ENCODE measurements at places on chromosomes 13 and 19.

- DNase-seq: no peak
These were observed 66.0 kb upstream of the TPP2 start for GRCh38 chr13:102530751-102531150.

DNA sequence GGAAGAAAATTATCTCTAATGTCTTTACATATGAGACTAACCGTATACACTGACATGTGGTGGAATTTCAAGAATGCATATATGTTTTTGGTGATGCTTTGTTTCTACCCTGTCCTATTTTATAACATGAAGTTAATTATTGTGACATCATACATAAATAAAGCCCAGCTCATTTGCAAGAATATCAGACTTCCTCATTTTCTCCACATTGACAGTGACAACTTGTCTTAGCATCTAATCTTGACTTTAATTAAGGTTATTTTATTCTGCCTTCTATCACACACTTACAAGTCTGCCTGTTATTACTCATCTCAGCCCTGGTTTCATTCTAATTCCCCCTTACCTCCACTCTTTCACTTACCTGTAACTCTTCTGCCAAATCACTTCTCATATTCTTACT lies 140.6 kb upstream of the STARD13 start:
- DNase-seq: no peak

- DNase-seq: no peak
These were observed 370.6 kb downstream of the DIAPH3 start for GRCh38 chr13:59793107-59793506.

DNA sequence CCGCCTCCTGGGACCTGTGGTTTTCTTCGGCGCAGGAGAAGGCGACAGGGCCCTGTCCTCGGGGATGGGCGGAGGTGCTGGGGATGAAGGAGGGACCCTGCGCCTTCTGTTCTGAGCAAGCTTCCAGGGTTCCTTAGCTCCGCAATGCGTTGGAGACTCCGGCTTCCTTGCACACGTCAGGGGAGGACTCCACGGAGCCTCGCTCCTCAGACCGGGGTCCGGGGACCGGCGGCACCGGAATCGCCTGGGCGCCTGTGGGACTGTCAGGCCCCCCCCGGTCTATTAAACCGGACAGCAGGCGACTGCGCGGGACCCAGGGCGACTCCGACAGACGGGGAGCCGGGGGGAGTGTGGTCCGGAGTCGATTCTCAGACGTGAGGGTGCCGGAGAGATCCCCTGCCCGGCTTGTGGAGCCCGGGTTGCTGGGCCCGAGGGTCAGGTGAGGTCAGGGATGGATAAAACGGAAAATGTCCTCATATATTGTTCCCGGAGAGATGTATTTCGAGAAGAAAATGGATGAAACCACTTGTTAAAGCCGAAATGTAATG lies 227.4 kb downstream of the TEX29 start:
- DNase-seq: no peak

GRCh38 chr13:40983259-40983658 lies 35.9 kb downstream of the ELF1 start:
- no peak for DNase-seq

- DNase-seq: no peak
These were observed 6.5 kb downstream of the FLT3 start for GRCh38 chr13:28093881-28094280.

DNA sequence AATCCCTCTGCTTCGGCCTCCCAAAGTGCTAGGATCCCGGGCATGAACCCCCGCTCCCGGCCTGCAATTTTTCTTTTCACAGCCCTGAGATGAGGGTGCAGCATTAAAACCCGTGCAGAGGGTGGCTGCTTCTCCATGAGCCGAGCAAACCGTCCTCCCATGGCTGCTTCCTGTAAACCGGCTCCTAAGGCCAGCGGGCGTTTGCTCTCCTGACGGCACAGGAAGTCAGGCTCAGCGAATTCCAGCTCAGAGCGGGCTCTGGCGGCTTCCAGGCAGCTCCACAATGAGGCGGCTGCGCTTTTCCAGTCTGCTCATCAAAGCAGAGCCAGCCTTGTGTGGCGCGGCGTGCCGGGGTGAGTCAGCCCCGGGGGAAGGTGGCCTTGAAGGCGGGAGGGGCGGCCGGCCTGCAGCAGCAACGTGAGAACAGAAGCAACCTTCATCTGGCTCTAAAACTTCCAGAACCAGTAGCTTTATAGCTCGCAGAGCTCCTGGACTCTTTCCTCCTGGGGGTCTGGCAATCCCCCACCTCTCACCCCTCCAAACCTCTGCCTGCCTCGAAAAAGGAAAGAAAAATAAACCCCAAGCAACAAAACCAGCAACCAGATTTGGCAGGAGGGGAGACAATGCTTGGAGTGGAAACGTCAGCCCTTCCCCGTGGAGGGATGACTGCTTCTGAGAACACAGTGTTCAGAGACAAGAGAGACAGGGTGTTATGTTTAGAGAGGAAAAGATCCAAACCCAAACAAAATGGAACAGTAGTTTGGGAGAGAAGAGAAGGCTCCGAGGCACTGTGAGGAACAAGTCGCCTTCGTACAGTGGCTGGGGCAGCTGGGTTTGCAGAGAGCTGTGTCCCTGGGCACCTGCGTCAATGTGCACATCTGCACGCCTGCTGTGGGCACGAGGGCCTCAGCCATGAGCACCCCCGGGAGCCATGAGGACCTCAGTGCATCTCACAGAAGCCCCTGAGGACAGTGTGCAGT lies 67.8 kb downstream of the GADD45B start:
- DNase-seq: peak; percentile 3

- DNase-seq: no peak
These were observed 9.6 kb upstream of the ADGRE1 start for GRCh38 chr19:6877766-6878165.

- no peak for DNase-seq
These were observed 27.1 kb downstream of the POU4F1 start for GRCh38 chr13:78576261-78576660.

DNA sequence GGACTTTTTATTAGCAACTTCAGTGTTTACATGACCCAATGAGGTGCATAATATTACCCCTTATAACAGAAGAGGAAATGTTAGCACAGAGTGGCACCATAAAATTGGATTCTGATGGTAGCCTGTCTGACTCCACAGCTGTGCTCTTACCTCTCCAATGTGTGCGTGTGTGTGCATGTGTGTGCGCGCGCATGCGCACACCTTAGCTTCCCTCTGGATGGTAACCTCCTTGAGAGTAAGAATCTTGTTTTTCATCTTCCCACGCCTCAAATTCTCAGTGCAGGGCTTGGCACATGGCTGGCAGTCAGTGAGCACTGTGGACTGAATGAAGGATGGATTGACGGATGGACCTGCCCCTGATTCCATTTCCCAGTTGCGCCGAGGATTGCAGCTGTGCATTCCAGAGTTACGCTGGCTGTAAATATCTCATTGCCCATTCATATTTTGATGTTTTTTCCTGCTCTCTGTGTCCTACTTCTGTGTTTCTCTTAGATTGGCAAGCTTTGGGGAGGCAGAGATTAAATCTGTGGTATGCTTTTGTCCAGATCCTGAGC lies 99.2 kb upstream of the WASF3 start:
- DNase-seq: no peak

DNA sequence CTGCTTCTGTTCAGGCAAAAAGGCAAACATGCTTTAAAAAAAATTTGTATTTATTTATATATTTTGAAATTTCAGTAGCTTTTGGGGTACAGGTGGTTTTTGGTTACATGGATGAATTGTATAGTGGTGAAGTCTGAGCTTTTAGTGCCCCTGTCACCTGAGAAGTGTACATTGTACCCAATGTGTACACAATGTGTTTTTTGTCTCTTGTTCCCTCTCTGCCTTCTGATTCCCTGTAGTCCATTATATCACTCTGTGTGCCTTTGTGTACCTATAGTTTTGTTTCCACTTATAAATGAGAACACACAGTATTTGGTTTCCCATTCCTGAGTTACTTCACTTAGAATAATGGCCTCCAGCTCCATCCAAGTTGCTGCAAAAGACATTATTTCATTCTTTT lies 77.4 kb downstream of the PDS5B start:
- DNase-seq: no peak

GRCh38 chr13:41388143-41388881 lies 69.0 kb upstream of the RGCC start:
- DNase-seq: no peak

- no peak for DNase-seq
These were observed 58.4 kb downstream of the RASA3 start for GRCh38 chr13:114073881-114074612.

- no peak for DNase-seq
These were observed 3.5 kb downstream of the ARID3A start for GRCh38 chr19:929203-929890.

DNA sequence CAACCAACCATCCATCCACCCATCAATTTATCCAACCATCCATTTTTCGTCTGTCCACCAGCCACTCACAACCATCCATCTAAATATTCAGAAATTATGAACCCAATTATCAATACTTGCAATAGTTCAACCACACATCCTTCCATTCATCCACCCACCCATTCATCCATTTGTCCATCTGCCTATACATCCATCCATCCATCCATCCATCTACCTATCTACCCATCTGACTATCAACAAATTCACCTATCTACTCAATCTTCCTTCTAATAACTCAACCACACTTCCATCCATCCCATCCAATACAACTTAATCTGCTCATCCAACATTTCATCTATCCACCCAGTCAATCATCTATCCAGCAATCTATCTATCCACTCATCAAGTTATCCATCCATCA lies 46.3 kb downstream of the UNC13A start:
- DNase-seq: no peak

DNA sequence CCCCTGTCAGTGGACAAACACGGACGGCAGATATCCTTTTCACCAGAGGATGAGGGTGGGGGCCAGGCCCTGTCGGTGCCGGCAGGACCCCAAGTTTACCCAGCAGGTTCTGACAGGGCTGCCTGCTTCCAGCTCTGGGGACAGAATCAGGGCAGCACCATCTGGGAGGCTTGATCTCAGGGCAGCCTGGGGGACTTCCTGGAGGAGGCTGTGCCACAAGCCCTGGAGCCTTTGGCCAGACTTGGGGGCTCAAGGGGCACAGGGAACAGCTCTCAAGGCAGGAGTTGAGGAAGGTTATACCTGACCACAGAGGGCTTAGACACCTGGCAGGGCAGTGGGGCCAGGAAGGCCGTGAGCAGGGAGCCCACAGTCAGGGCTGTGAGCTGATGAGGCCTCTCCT lies 45.2 kb downstream of the COMP start:
- no peak for DNase-seq

DNA sequence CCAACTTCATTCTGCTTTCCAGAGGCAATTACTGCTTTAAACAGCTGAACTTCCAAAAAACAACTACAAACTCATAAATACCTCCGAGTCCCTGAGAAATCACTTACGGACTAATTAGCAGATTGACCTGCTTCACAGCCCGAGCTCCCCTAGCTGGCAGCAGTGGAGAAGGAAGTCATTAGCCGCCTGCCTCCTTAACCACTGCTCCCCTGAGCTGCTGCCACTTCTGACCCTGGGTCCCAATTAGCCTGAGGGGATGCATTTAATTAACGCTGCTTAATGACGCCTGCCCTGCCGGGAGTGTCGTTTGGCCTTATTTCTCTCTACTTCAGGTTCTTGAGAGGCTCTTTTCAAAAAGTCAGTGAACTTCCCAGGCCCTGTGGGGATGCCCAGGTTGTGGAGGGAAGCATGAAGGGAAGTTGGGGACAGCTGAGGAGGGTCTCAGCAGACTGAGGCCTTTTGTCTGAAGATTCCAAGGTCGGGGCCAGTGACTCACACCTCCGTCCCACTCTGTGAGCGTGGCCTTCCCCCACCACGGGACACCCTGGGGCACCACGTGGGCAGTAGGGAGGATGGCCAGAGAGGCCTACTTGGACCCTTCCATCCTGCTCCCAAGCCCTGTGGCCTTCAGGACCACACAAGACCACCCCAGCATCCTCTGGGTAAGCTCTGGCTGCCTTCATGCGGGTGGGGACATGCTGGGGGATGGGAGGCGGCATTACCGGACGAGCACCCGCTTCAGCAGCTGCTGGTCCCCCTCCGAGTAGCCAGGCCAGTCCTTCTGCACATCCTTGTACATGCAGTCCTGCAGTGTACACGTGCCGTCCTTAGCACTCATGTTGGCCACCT lies 19.8 kb upstream of the ISYNA1 start:
- DNase-seq: no peak

DNA sequence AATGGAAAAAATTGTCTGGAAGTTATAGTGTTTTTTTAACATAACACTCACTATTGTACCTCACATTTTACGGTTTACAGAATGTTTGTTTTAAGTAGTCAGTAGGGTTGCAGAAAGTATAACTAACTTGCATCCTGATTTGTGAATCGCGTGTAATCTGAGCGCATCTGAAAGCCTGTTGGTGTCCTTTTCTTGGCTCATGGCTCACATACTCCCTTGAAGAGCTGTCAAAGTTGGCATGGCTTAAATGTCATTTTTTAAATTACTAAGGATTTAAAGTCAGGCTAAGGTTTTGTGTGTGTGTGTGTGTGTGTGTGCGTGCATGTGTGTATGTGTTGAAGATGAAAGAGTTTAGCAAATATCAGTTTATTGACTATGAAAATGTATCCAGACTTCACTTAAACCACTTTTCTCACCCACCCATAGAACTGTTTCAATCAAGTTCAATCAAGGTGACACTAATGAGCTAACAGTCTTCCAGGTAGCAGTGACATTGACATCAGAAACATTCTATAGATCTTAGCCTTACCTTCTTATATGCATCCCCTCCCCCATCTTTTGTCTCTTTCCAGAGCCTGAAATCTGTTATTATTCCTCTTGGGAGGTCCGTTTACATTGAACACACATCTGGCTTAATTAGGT lies 480.4 kb upstream of the SGCG start:
- no peak for DNase-seq

DNA sequence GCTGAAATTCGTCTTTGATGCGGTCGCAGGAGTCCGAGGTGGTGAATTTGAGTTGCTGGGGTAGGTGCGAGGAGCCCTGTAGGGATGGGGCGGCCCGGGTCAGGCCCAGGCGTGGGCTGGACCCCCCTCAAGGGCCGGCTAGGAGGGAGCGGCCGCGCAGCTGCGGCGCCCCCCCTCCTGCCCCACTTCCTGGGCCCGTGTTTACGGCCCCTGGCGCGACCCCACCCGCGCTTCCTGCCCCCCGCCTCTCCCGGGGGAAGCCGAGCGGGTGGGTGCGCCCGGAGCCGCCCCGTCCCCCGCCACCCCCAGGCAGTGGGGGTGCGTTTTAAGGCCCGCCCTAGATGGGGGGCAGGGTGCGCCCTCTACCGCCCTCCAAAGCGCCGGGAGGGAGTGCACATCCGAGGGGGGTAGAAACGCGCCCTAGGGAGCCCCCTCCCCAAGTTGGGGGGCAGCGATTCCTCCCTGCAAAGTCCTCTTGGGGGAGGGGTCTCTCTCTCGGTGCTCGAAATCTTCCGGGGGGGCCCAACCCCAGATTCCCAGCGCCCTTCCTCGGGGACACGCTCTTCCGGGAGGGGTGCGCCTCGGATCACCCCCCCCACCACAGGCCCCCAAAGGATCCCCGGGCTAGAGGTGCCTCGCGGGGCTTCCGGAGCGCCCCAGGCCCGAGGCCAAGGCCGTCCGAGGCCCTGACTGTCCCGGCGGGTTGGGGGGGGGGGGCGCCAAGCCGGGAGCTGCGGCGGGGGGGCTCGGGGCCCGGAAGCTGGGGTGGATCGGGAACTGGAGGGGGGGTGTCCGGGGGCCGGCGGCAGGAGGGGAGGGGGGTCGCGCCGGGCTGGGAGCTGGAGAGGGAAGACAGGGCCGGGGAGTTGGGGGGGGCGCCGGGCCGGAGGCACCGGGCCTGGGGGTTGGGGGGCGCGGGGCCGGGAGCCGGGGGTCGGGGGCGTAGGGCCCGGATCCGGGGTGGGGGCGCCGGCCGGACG lies 823 bp downstream of the TLE5 start:
- DNase-seq: no peak
